PC-9 (cell line): ENCODE measurements at places on chromosomes 1 and 21. TPM values are rescaled to one million over a fixed set of nuclear protein-coding genes. Genes with fewer than 3 reads are reported as not detected.

The CYP4X1 gene
- not detected in 2 replicates for total RNA-seq

DNA sequence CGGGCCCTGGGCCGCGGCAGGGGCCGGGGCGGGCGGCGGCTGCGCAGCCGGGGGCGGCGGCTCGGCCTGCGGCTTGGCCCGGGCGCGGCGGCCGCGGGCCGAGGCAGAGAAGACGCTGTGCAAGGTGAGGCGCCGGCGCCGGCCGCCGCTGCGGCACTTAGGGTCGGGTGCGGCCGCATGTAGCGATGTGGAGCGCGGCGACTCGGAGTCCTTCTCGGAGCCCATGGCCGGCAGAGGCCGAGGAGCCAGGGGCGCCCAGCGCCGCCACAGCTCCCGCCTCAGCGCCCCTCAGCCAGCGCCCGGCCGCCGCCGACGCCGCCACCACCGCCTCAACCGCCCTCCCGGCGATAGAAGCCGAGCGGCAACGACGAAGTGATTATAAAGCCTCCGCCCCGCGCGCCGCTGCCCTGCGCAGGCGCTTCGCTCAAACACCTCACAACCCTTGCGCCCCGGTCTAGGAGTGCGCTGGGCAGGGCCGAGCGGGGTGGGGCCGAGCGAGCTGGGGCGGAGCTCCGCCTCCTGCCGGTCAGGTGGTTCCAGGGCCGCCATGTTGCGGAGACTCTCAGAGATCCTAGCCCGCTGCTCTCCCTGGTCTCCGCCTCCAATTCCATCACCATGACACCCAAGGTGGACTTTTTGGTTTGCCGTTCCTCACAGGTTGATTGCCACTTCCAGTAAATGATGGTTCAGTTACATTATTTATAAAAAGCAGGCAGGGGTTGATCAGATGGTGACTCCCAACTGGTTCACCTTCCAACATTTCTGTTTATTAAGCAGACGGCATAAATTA is at the start of gene RNF19B:
Gene RNF19B (minus strand): TSS at position 349 of the 790 bp plus-strand sequence. CDS start 124 bp downstream, at position 225.
- H3K4me1 ChIP-seq = peaks cover 43% of the 10 kb centered on the region
- no peaks in the 10 kb centered on the region for H3K27me3 ChIP-seq
- peak within 1 kb of the TSS; percentile 54 for H3K27ac ChIP-seq
- H3K4me3 ChIP-seq = peak within 1 kb of the TSS; percentile 97

DNA sequence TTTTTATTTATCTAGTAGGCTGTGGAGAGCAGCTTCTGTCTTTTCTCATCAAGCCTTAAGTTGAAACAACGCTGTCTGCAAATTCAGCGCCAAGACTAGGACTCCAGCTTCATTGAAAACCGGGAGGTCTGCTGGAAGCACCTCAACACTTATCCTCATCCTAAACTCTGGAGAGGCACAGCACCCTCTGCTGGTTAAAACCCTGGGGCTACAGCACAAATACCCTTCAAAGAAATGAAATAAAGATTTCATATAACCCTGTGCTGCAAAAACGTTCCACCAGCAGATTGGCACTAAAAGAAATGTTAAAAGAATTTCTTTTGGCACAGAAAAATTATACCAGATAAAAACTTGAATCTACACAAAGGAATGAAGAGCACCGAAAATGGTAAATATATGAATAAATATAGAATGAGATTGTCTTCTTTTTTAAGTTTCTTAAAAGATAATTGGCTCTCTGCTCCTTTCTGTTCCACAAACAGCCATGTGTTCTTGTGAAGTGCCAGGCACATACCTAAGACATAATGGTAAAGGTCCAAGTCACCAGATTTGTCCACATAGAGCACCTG is 227.7 kb upstream of the SAMSN1 start:
- no peak overlapping the region for H3K27ac ChIP-seq
- no peak for DNase-seq
- no peaks in the 10 kb centered on the region for H3K4me1 ChIP-seq
- H3K4me3 ChIP-seq = no peak overlapping the region
- H3K27me3 ChIP-seq = no peaks in the 10 kb centered on the region

- H3K4me3 ChIP-seq = no peak overlapping the region
- H3K4me1 ChIP-seq = peaks cover 32% of the 10 kb centered on the region
- H3K27me3 ChIP-seq = no peaks in the 10 kb centered on the region
- H3K27ac ChIP-seq = no peak overlapping the region
Measured at GRCh38 chr1:51316113-51316845, 14.1 kb downstream of the TTC39A start.

DNA sequence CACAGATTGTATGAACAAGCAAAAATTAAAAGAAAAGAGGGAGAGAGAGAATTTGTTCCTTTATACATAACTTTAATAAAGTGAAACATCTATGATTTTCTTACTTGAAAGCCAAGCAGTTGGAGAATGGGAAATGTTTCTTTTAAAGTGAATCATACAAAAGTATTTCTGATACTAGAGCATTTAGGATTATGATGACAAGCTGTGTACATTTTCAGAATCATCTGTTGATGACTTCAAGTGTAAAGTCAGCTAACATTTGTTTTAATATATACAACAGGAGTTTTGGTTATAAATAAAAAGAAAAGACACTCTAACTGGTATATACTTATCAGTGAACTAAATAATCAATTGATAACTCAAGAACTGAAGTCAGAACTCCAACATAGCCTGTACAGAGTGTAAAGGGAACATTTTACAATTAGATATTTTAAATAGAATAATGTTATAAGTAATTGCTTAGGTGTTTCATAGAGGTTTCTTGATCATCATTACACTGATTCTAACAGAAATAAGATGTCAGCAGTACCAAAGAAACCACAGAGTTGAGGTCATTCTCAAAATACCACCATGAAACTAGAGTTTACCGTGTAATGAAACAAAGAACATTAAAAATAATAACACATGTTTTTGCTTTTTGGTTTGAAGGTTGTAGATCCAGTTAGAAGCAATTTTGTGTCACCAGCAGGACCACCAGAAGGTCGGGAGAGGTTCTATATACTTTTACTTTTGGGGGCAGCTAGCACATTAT is 103.4 kb downstream of the COL24A1 start:
- no peaks in the 10 kb centered on the region for H3K36me3 ChIP-seq
- no peak for DNase-seq
- no peak overlapping the region for H3K27ac ChIP-seq
- H3K4me3 ChIP-seq = no peak overlapping the region
